Transverse colon (tissue), 4 donors: ENCODE measurements at places on chromosomes 2 and 18. TPM values are rescaled to one million over a fixed set of nuclear protein-coding genes. Genes with fewer than 3 reads are reported as not detected.

The SLC9A4 gene
- total RNA-seq: not detected

DNA sequence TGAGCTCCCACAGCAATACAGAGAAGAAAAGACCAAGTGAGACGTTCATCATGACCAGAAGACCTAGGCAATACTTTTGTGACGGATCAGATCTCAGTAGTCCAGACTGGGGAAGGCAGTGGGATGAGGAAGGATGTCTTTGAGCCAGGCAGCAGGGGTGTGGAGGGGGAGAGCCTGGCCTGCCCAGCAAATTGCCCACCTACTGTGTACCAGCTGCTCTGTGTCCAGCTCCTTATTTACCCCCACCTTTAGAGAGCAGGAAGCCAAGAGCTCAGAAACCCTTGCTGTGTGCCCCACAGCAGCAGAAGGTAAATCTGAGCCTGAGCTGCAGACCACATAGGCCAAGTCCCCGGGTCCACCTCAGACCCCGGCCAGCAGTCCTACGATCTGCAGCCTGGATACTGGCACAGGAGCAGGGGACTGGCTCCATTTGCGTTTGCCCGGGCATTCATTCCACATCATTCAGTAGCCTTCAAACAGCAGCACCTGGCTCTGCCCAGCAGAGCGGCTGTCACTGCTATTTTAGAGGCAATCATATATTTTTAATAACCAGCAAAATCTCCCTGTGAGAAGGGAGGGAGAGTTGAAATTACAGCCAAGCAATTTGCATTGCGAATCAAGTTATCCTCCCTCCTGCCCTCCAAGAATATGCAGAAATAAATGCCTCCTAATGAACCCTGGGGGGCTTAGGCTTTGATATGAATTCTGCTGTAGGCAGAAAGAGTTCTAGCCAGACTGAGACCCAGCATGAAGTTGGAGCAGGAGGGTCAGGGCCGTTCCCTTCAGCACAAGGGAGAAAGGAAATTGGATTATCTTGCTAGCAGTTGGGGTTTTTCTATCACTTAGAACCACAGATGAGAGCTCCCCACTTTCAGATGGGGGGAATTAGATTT is 110.0 kb upstream of the FZD7 start:
- no peak overlapping the region for H3K27ac ChIP-seq
- no peaks in the 10 kb centered on the region for H3K27me3 ChIP-seq
- no peak for DNase-seq
- H3K4me3 ChIP-seq: no peak overlapping the region
- no peaks in the 10 kb centered on the region for H3K36me3 ChIP-seq

DNA sequence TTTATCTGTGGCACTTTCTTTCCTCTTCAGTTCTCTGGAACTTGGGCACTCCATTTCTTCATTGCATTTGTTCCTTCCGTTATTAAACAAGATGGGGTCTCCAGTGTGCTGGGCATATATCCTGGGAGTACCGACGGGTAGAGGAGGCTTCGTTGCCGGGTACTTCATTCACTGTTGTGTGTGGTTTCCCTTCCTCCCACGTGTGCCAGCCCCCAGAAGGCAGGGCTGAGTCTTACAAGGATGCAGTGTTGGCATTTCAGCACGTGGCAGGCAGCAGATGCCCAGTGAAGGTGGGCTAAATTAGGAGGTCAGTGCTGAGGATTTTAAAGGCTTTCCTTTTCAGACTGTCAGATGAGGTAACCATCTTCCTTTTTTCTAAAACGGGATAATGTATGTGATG is 58.6 kb downstream of the MGAT5 start:
- H3K36me3 ChIP-seq: no peaks in the 10 kb centered on the region
- no peak overlapping the region for H3K4me3 ChIP-seq
- H3K27me3 ChIP-seq: no peaks in the 10 kb centered on the region
- H3K27ac ChIP-seq: no peak overlapping the region
- no peak for DNase-seq

GRCh38 chr18:51878724-51879123 is 461.3 kb upstream of the DCC start:
- H3K4me3 ChIP-seq: no peak overlapping the region
- H3K27me3 ChIP-seq: no peaks in the 10 kb centered on the region
- no peak for DNase-seq
- no peak overlapping the region for H3K27ac ChIP-seq
- no peaks in the 10 kb centered on the region for H3K36me3 ChIP-seq
- no peaks in the 10 kb centered on the region for H3K4me1 ChIP-seq

- H3K27ac ChIP-seq: no peak overlapping the region
- no peak for DNase-seq
- H3K27me3 ChIP-seq: no peaks in the 10 kb centered on the region
- no peaks in the 10 kb centered on the region for H3K4me1 ChIP-seq
- H3K4me3 ChIP-seq: no peak overlapping the region
These were observed 131.1 kb upstream of the EPC2 start for GRCh38 chr2:148513427-148513826.

The RTP5 gene
- 0.16 TPM for total RNA-seq

DNA sequence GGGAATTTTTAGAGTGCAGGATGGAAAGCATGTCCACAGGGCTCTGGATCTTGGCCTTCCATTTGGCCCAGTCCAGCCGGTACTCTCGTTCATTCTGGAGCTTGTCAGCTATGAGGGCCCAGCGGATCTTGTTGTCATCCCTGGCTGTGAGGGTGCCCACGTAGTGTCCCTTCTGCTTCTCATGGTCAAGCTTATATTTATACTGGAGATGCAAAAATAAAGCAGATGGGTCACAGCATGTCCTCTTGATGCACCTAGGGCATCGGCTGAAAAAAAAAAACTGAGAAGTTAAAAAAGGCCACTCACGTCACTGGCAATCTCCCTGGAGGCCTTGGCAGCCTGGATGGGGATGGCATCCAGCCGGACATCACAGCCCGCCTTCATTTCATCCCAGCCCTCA is 160.5 kb downstream of the RIF1 start:
- no peaks in the 10 kb centered on the region for H3K27me3 ChIP-seq
- H3K27ac ChIP-seq: no peak overlapping the region
- H3K4me1 ChIP-seq: no peaks in the 10 kb centered on the region

- peak overlapping the region; percentile 80 for H3K4me3 ChIP-seq
- H3K36me3 ChIP-seq: no peaks in the 10 kb centered on the region
- peaks cover 7% of the 10 kb centered on the region for H3K4me1 ChIP-seq
- H3K27ac ChIP-seq: peak overlapping the region; percentile 77
These were observed 999 bp downstream of the INSIG2 start for GRCh38 chr2:118089139-118089800.

The CNDP1 gene
- not detected for total RNA-seq

DNA sequence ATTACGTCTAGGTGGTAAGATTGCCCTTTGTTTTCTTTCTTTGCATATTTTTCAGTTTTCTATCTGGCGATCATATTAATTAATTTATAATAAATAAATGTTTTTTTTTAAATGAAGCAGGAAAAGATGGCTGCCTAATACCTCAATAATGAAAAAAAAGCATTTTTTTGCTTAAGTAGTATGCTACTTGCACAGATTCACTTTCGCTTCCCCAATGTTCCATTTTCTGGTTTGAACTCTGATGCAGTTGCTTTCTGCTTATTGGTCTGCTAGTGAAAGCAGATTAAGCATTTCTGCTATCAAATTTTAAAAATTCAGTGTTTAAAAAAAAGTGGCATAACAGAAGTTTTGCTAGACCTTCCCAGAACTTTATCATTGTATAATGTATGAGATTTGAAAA is 11.9 kb upstream of the TMEM182 start:
- H3K36me3 ChIP-seq: no peaks in the 10 kb centered on the region
- no peak overlapping the region for H3K27ac ChIP-seq
- DNase-seq: no peak

DNA sequence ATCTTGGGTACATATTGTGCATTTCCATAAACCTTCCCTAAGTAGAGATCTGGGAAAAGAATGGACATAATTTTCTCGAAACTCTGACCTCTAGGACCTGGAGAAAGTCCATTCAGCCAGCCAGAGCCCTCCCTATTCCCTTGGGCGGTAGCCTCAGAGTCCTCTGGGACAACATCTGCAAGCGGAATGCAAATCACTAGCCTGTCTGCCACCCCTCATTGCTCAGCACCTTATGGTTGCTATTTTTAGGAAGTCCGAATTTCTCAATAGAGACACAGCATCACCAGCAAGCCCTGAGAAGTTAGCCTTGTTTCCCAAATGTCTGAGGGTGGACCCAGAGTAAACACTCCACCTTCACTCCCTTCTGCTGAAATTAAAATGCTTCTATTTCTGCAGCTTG is 17.6 kb upstream of the CD28 start:
- peak; percentile 23 for DNase-seq
- no peaks in the 10 kb centered on the region for H3K27me3 ChIP-seq
- peaks cover 12% of the 10 kb centered on the region for H3K4me1 ChIP-seq
- H3K36me3 ChIP-seq: no peaks in the 10 kb centered on the region
- H3K4me3 ChIP-seq: no peak overlapping the region
- no peak overlapping the region for H3K27ac ChIP-seq

The C2orf78 gene
- total RNA-seq: not detected

The SKOR2 gene
- total RNA-seq: not detected

The FBXO41 gene
- 3.2 TPM for total RNA-seq

The AGPS gene
- total RNA-seq: 43.6 TPM

The DTNA gene
- total RNA-seq: 74.4 TPM

The ESPNL gene
- total RNA-seq: 4.4 TPM

The MRPS5 gene
- total RNA-seq: 81.9 TPM

The KIF3C gene
- total RNA-seq: 3.2 TPM

The TPO gene
- total RNA-seq: 5.8 TPM

DNA sequence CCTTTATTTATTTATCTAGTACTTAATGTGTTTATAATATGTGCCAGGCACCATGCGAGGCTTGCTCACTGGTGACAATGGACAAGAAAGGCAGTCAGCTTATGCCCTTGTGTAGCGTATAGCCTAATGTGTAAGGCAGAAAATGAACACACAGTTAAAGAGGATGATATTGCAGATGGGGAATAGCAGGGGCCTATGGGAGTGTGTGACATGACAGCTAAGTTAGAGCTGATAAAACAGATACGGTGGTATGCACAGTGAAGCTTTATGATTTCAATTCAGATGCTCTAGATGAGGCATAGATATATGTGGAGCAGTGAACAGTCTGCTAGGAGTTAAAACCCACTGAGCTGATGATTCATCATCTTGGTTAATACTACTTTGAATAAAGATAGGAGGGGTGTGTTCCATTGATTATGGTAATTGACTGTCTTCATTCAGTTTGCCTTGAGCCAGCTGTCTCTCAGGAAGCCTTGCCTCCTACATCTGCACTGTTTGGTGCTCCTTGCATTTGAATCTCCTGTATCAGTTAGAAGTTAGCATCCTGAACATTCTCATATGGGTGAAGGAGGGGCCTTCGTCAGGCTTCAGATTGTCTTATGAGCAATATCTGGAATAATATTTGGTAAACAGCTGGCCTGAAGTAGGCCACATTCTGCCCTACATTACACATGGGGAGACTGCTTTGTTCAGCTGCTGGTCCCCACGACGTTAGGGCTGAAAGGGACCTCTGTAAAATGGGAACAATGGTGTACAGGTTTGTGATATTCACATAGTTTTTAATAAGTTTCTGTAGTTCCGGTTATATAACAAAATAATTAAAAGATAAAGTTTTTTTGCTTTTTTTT is 13.2 kb downstream of the MAP4K4 start:
- no peaks in the 10 kb centered on the region for H3K27me3 ChIP-seq
- no peak overlapping the region for H3K27ac ChIP-seq
- H3K4me3 ChIP-seq: no peak overlapping the region

The ROCK2 gene
- 53.9 TPM for total RNA-seq

GRCh38 chr2:135936524-135936923 is 48.9 kb downstream of the DARS1 start:
- H3K27ac ChIP-seq: no peak overlapping the region
- H3K4me1 ChIP-seq: no peaks in the 10 kb centered on the region
- H3K27me3 ChIP-seq: no peaks in the 10 kb centered on the region
- H3K4me3 ChIP-seq: no peak overlapping the region

GRCh38 chr2:228103379-228103778 is 78.1 kb downstream of the SPHKAP start:
- H3K36me3 ChIP-seq: no peaks in the 10 kb centered on the region
- no peaks in the 10 kb centered on the region for H3K4me1 ChIP-seq
- no peak for DNase-seq
- H3K4me3 ChIP-seq: no peak overlapping the region
- no peaks in the 10 kb centered on the region for H3K27me3 ChIP-seq
- no peak overlapping the region for H3K27ac ChIP-seq

DNA sequence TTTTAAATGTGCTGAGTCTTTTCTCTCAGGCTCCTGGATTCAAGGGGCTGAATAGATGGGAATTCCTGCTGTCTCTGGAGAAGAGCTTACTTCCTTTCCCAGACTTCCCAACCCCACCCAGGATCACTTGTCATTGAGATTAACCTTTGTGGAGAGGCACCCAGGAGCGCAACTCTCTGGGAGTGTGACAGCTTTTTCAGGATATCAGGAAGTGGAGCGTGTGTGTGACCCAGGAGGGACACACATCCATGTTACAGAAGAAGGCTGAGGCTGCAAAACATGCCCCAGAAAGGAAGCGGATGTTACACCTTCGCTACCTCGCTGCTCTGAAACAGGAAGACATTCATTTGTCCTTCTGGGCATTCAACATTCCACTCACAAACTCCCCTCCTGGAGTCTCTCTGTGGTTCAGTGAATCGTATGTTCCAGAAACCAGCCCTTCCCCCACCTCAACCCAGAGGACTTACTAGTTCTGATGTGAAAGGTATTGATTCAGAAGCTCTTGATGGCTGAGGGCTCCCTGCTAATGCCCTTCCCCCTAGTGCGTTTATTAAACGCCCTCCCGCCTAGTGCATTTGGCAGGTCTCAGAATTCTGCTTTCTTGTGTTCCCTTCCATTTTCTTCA is 523.9 kb downstream of the TNS1 start:
- H3K27ac ChIP-seq: no peak overlapping the region
- H3K27me3 ChIP-seq: no peaks in the 10 kb centered on the region
- no peaks in the 10 kb centered on the region for H3K36me3 ChIP-seq
- no peak for DNase-seq

The FBXO36 gene
- total RNA-seq: 0.60 TPM

GRCh38 chr2:3557639-3558204 is 411 bp downstream of the RNASEH1 start:
- peak overlapping the region; percentile 94 for H3K4me3 ChIP-seq
- no peaks in the 10 kb centered on the region for H3K27me3 ChIP-seq
- no peak for DNase-seq
- H3K4me1 ChIP-seq: peaks cover 17% of the 10 kb centered on the region
- H3K36me3 ChIP-seq: no peaks in the 10 kb centered on the region

GRCh38 chr2:104433657-104434056 is 420.3 kb upstream of the POU3F3 start:
- H3K4me1 ChIP-seq: no peaks in the 10 kb centered on the region
- DNase-seq: no peak
- H3K4me3 ChIP-seq: no peak overlapping the region
- H3K27me3 ChIP-seq: peaks cover 4% of the 10 kb centered on the region

The CDH20 gene
- total RNA-seq: 0.14 TPM

The PPIL3 gene
- total RNA-seq: 18.1 TPM

- H3K27me3 ChIP-seq: no peaks in the 10 kb centered on the region
- H3K4me3 ChIP-seq: no peak overlapping the region
- no peaks in the 10 kb centered on the region for H3K36me3 ChIP-seq
- no peak for DNase-seq
- H3K4me1 ChIP-seq: peaks cover 10% of the 10 kb centered on the region
- no peak overlapping the region for H3K27ac ChIP-seq
These were observed 66.6 kb upstream of the ZNF397 start for GRCh38 chr18:35174093-35174731.

- DNase-seq: no peak
- peaks cover 7% of the 10 kb centered on the region for H3K4me1 ChIP-seq
- no peak overlapping the region for H3K4me3 ChIP-seq
These were observed 406.1 kb upstream of the NRP2 start for GRCh38 chr2:205276116-205276777.

The NPHP1 gene
- 0.55 TPM for total RNA-seq
